ENCODE measurements at places on chromosomes 12 and 14. TPM values are rescaled to one million over a fixed set of nuclear protein-coding genes. Genes with fewer than 3 reads are reported as not detected.

DNA sequence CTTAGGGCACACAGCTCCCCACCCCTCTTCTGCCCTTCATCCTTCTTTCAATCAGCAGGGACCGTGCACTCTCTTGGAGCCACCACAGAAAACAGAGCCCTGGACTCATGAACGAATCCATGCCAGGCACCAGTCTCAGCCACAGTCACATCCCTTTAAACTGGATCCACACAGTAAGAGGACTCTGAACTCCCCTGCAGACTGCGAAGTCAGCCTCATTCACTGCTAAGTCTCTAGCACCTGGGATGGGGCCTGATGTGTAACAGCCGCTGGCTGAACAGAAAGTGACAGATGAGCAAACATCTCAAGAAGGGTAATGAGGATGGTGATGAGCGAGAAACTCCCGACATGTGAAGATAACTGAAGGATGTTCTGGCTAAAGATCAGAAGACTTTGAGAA, 45.8 kb upstream of the IQSEC3 start:
- DNase-seq, result no peak
- no peak overlapping the region for H3K27ac ChIP-seq
- no peak overlapping the region for H3K4me3 ChIP-seq
- H3K27me3 ChIP-seq, result no peaks in the 10 kb centered on the region
- H3K4me1 ChIP-seq, result peaks cover 17% of the 10 kb centered on the region

Gene KLHL33
- total RNA-seq, result 0.44 TPM

- no peak overlapping the region for H3K27ac ChIP-seq
- peaks cover 95% of the 10 kb centered on the region for H3K36me3 ChIP-seq
- H3K27me3 ChIP-seq, result no peaks in the 10 kb centered on the region
- DNase-seq, result no peak
- H3K4me1 ChIP-seq, result no peaks in the 10 kb centered on the region
These were observed 28.8 kb downstream of the OAS2 start for GRCh38 chr12:113007166-113007565.

DNA sequence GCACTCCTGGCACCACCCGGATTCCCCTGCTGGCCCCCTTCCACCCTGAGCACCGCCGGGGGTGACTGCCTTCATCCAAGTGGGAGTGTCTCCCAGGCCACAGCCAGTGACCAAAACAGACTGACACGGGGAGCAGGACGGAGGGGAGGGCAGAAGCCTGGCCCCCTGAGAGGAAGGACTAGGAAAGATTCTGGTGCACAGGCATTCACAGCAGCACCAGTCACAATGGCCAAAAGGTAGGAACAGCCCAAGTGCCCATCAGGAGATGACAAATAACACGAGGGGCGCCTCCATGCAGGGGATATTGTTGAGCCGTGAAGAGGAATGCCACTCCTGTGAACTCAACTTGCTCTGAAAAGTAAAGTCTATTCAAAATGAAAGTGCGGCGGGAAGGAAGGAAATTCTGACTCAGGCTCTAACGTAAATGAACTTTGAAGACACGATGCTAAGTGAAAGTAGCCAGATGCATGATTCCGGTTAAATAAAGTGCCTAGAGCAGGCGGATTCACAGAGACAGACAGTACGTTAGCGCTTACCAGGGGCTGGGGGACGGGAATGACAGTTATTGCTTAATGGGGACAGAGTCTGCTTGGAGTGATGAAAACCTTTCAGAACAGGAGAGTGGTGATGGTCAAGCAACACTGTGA, 146.1 kb upstream of the NCOR2 start:
- H3K4me1 ChIP-seq, result peaks cover 19% of the 10 kb centered on the region
- H3K27ac ChIP-seq, result peak overlapping the region; percentile 74
- H3K4me3 ChIP-seq, result peak overlapping the region; percentile 63
- peak; percentile 86 for DNase-seq
- H3K36me3 ChIP-seq, result no peaks in the 10 kb centered on the region
- H3K27me3 ChIP-seq, result peaks cover 53% of the 10 kb centered on the region

DNA sequence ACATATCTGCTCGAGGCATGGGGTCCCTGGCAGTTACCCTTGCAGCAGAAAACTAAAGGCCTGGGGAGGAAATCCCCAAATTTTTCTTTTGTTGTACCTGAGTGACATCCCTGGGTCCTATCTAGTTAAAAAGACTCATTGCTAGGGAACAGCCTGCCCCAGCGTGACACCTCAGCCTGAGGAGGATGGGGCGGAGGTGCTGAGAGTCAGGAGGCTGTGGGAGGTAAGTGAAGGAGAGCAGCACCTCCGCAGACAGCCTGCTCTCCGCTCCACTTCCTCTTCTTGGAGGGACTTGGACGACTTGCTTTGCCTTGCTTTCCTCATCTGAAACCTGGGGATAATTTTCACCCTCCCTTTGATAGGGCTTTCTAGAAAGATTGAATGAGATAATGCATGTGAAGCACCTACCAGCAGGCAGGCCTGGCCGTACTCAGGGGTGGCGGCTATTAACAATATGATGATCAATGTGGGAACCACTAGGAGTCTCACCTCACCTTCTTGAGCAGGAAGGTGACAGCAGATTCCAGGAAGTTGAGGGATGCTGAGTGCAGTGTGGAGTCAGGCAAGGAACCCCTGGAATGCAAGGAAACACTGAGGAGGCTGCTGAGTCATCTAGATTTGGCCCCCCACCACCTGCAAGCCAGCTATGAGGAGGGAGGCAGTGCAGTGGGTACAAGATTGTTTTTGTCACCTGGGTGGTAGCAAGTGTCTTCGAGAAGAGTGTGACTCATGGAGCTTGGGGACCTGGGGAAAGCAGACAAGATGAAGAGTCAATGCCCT, 23.2 kb downstream of the UBE3B start:
- peaks cover 8% of the 10 kb centered on the region for H3K4me1 ChIP-seq
- no peak overlapping the region for H3K4me3 ChIP-seq
- H3K36me3 ChIP-seq, result peaks cover 32% of the 10 kb centered on the region
- DNase-seq, result no peak
- no peaks in the 10 kb centered on the region for H3K27me3 ChIP-seq

Gene TEX52
- 0.67 TPM for total RNA-seq

GRCh38 chr12:108345716-108346633, 6.9 kb upstream of the CMKLR1 start:
- DNase-seq, result no peak
- H3K36me3 ChIP-seq, result no peaks in the 10 kb centered on the region
- no peak overlapping the region for H3K27ac ChIP-seq

- DNase-seq, result no peak
- no peak overlapping the region for H3K4me3 ChIP-seq
- H3K27me3 ChIP-seq, result no peaks in the 10 kb centered on the region
- no peak overlapping the region for H3K27ac ChIP-seq
These were observed 51.5 kb upstream of the KCNJ8 start for GRCh38 chr12:21825886-21826617.

GRCh38 chr14:44162197-44162596, 344.9 kb downstream of the FSCB start:
- no peak overlapping the region for H3K4me3 ChIP-seq
- H3K4me1 ChIP-seq, result no peaks in the 10 kb centered on the region
- H3K36me3 ChIP-seq, result no peaks in the 10 kb centered on the region
- no peak overlapping the region for H3K27ac ChIP-seq
- H3K27me3 ChIP-seq, result no peaks in the 10 kb centered on the region

GRCh38 chr12:101777978-101778377, 38.7 kb upstream of the SYCP3 start:
- H3K27ac ChIP-seq, result no peak overlapping the region
- H3K27me3 ChIP-seq, result no peaks in the 10 kb centered on the region
- no peak for DNase-seq
- H3K4me3 ChIP-seq, result no peak overlapping the region
- H3K4me1 ChIP-seq, result peaks cover 47% of the 10 kb centered on the region
- peaks cover 47% of the 10 kb centered on the region for H3K36me3 ChIP-seq

Gene OAS2
- 383 TPM for total RNA-seq

Gene NKX2-1
- total RNA-seq, result not detected

- no peak overlapping the region for H3K27ac ChIP-seq
- H3K4me1 ChIP-seq, result no peaks in the 10 kb centered on the region
- no peak overlapping the region for H3K4me3 ChIP-seq
- no peaks in the 10 kb centered on the region for H3K27me3 ChIP-seq
- no peaks in the 10 kb centered on the region for H3K36me3 ChIP-seq
These were observed 470.8 kb downstream of the SLC16A7 start for GRCh38 chr12:60066655-60067054.

Gene PLXNC1
- total RNA-seq, result 13.1 TPM

Gene B4GALNT1
- total RNA-seq, result 2.4 TPM

Gene NRIP2
- total RNA-seq, result not detected

DNA sequence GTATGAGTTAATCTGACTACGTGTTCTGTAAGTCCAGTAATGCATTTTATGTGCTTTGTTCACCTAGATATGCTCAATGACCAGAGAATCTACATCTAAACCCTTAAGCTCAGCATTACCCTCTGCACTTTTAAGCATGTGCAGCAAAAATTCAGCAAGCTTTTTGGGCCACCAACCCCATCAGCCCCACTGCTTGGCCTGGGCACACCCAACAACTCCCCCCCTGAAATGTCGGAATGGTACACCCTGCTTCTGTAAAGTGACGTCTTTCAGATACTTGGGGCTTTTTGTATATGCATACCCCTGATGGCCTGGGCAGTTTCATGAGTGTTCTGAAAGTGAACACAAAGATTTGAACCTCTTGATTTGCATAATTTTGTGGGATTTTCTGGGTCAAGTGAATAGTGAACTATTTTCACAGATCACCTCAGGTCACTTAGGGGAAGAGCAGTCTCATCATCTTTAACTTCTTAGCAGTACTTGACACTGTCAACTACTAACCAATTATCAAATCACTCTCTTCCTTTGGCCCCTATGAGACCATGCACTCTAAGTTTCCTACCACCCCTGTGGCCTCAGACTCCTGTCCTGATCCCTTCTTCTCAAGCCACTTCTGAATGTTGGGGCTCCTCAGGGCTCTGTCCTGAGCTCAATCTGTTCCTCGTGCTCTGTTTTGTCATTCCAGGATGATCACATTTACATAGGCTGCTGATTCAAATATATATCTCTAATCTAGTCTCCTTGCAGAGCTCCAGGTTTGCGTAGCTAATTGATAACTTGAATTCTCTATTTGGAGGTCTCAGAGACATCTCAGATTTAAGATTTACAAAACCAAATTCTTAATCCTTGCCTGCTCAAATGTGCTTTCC, 36.3 kb upstream of the PPM1A start:
- peaks cover 9% of the 10 kb centered on the region for H3K27me3 ChIP-seq
- no peak for DNase-seq
- H3K36me3 ChIP-seq, result no peaks in the 10 kb centered on the region
- H3K27ac ChIP-seq, result no peak overlapping the region

DNA sequence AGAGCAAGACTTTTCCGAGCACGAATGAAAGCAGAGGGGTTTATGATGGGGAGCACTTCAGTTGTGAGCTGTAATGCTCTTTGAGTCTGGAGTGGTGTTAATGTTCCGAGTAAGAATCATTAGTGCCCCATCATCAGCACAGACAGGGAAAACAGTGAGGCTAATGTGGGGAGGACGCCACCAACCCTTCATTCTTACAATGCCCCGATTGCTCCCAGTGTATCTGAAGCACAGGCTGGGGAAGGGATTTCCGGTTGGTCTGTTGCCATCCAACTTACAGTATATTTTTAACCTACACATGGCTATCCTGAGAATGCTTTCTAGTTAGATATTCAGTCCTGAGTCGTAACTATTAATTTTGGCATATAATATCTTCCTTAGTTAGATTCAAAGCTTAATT, 141.6 kb downstream of the APAF1 start:
- no peaks in the 10 kb centered on the region for H3K36me3 ChIP-seq
- no peak for DNase-seq
- no peak overlapping the region for H3K27ac ChIP-seq
- H3K4me3 ChIP-seq, result no peak overlapping the region

- H3K27ac ChIP-seq, result no peak overlapping the region
- DNase-seq, result no peak
- H3K36me3 ChIP-seq, result peaks cover 4% of the 10 kb centered on the region
- H3K4me1 ChIP-seq, result no peaks in the 10 kb centered on the region
These were observed 30.3 kb upstream of the ESR2 start for GRCh38 chr14:64324461-64324860.

Gene PDZRN4
- not detected for total RNA-seq

DNA sequence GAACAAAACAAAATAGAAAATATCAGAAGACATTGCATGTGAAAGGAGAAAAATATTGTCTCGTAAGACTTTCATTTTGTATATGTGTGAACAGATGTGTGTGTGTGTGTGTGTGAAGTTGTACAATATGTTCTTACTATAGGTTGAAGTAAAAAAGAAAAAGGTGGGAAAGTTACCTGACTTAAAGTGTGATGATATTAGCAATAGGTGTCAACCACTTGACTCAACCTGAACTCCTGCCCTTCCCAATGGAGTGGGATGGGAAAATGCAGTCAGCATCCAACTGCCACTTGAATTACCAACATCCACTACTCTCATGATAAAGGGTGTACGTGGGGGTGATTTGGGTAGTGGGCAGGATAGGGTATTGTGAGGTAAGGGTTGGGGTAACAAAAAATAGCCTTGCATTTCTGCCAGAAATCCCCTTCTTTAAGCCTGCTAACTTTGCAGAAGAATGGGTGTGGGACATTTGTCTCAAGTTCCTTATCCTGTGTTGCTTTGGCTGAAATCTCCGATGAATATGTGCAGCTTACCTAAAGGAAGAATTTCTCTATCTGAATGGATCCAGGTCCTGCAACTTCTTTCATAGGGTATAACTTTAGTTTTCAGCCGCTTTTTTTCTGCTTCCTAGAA, 181.6 kb downstream of the CHST11 start:
- no peak overlapping the region for H3K4me3 ChIP-seq
- H3K36me3 ChIP-seq, result peaks cover 55% of the 10 kb centered on the region
- DNase-seq, result no peak
- H3K4me1 ChIP-seq, result peaks cover 40% of the 10 kb centered on the region
- H3K27ac ChIP-seq, result no peak overlapping the region

- no peaks in the 10 kb centered on the region for H3K36me3 ChIP-seq
- H3K27me3 ChIP-seq, result no peaks in the 10 kb centered on the region
- H3K4me3 ChIP-seq, result no peak overlapping the region
- no peaks in the 10 kb centered on the region for H3K4me1 ChIP-seq
These were observed 129.0 kb downstream of the RBM19 start for GRCh38 chr12:113837084-113837483.

Gene GLI1
- 0.53 TPM for total RNA-seq

Gene AQP6
- not detected for total RNA-seq

Gene CIDEB
- total RNA-seq, result 44.2 TPM

- no peak for DNase-seq
- H3K4me3 ChIP-seq, result no peak overlapping the region
- H3K27ac ChIP-seq, result no peak overlapping the region
These were observed 75.0 kb downstream of the BICD1 start for GRCh38 chr12:32181498-32182175.

Gene KRT71
- not detected for total RNA-seq

Gene EFS
- not detected for total RNA-seq

- H3K27me3 ChIP-seq, result peaks cover 11% of the 10 kb centered on the region
- DNase-seq, result no peak
- no peak overlapping the region for H3K4me3 ChIP-seq
- H3K36me3 ChIP-seq, result no peaks in the 10 kb centered on the region
- no peak overlapping the region for H3K27ac ChIP-seq
- H3K4me1 ChIP-seq, result peaks cover 9% of the 10 kb centered on the region
These were observed 11.6 kb downstream of the WNT5B start for GRCh38 chr12:1640328-1641234.

DNA sequence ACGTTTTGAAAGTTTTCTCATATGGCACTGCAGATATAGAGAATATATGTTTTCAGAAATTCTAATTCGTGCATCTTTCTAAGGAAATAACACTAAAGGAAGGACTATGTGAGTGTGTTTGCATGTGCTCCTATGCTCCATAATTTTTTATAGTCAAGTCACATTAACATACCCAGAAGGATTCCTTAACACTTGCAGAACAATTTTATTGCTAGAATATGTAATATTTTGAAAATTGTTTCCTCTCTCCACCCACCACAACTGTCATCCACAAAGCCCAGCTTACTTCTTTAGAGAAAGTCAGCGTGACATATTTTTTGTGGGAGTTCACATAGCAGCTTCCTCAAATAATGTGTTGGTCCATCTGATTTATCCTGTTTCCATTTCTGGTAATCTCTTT, 604.6 kb upstream of the MGAT4C start:
- no peak for DNase-seq
- no peaks in the 10 kb centered on the region for H3K4me1 ChIP-seq
- H3K27ac ChIP-seq, result no peak overlapping the region
- no peaks in the 10 kb centered on the region for H3K36me3 ChIP-seq
- H3K27me3 ChIP-seq, result no peaks in the 10 kb centered on the region

Gene FOXN4
- not detected for total RNA-seq

Measured in activated CD8-positive, alpha-beta memory T cell treated with anti-CD3 and anti-CD28 coated beads, Interleukin-2, amount 10 ng/mL, durations not matched to agents 7 days and 5 days (primary cell).